ENCODE measurements at places on chromosomes 16 and 17.

DNA sequence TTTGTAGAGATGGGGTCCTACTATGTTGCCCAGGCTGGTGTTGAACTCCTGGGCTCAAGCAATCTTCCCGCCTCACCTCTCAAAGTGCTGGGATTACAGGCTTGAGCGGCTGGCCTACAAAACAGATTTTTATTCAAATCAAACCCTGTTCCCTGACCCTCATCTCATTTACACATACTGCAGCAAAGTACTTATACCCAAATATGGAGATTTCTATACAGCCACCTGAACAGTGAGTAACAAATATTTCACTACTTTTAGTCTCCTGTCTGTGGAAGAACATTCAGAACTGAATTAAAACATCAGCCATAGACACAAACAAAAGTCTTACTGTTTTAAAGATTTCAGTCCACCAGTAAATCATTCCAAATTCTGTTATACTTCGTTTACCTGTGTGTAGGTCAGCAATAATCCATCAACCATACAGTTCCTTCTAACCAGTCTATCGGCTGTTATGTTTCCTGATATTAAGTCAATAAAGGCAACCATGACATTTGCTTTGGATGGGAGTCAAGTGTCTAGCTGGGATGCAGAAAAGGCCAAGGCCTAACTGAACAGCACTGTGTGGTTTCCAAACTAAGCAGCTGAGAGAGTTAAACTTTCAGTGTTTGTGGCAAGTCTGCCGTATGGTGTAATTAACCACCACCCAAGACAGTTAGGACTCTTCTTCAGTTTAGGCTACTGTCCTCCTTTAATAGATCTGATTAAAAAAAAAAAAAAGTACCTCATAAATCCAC lies 22.3 kb downstream of the ERN1 start:
- DNase-seq, result no peak

GRCh38 chr17:80792373-80792781 lies 199.3 kb upstream of the CHMP6 start:
- DNase-seq, result no peak

GRCh38 chr16:47150067-47150466 lies 6.3 kb upstream of the NETO2 start:
- no peak for DNase-seq

- no peak for DNase-seq
Observed at GRCh38 chr16:66397736-66398433, 29.2 kb upstream of the BEAN1 start.

DNA sequence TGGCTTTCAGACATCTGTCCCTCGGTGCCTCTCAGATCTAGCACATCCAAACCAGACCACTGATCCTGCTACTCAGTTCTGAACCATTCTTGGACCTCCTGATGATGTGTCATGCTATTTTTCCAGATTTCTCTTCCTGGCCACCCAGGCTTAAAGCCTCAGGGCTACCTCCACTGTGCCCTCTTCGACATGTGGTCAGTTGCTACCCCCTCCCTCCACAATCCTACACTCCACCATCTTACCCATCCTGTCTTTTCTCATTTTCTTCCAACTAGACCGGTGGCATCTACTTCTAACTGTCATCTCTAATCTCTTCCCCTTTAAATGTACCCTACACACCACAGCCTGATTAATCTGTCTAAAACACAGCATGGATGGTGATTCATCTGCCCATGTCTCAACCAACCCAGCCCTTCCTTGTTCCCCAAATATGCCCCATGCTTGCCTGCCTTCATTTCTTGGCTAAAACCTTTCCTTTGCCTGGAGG lies 478.6 kb downstream of the SLC39A11 start:
- no peak for DNase-seq

DNA sequence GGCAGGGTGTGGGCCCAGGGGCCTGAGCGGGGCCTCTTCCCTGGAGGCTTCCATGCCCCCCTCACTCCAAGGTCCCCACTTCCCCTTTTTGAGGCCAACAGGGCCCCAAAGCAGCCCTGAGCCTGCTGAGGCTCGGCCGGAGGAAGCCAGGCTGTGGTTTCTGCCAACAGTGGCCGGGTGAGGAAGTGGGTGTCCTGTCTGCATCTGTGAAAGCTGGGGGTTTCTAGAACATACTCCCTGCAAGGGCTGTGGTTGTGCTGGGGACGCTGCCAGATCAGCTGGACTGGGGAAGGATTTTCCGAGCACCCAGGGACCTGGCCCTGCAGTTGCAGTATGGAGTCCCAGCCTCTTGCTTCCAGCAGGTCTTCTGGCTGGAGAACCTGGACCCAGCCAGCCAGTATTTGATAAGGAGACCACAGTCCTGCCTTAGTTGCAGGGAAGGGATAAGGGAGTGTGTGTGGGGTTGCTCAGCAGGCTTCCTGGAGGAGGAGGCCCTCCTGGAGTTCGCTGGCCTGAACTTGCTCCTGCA lies 15.7 kb downstream of the ADCY7 start:
- peak; percentile 79 for DNase-seq

DNA sequence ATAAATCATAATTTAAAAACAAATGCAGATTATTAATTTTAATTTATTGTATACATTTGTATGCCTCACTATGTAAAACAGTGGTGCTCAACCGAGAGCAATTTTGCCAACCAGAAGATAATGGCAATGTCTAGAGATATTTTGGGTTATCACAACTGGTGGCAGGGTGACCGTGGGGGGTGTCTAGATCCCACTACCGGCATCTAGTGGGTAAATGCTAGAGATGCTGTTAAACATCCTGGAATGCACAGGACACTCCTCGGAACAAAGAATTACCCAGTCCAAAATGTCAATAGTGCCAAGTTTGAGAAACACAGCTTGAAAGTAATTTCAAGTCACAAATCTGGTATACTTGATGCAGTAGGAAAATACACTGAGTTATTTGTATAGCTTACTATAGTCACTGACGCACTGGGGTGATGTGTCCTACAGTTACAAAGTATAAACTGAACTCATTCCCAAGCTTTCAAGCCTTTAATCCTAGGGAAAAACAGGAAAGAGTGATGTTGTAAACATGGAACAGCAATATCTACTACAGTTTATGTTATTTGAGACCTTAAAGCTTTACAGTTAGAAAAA lies 133.5 kb downstream of the BRIP1 start:
- DNase-seq, result no peak

GRCh38 chr16:49462989-49463371 lies 89.4 kb downstream of the C16orf78 start:
- no peak for DNase-seq

DNA sequence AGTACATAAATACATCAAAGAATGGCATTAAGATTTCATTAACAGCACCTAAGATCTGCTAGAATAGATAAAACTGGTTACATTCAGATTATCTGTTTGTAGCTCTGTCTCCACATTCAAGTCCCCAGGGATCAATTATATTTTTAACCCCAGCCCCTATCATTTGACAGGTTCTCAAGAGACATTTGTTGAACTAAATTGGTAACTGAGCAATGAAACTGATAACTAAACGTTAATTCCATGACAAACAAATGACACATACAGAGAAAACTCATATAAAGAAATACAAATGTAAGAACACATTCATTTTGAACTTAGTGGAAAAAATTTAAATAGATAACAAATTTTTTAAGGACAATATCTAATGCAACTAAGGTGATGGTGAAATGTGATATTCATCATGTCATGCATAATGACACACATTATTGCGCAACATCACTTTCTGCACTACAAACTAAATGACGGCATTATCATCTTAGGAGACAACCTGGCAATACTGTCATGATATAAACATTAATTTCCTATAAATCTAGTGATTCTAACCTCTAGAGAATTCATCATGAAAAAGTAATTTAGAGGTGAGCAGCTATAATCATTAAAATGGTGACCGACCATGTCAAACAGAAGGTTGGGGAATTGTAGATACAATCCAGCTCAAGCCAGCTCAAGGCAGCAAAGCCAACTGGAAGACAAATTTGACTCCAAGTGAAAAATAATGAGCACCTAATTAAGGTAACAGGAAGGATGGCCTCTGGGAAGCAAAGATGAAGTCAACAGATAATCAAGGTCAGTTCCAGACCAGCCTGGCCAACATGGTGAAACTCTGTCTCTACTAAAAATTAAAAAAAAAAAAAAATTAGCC lies 9.5 kb downstream of the ARHGAP17 start:
- no peak for DNase-seq

DNA sequence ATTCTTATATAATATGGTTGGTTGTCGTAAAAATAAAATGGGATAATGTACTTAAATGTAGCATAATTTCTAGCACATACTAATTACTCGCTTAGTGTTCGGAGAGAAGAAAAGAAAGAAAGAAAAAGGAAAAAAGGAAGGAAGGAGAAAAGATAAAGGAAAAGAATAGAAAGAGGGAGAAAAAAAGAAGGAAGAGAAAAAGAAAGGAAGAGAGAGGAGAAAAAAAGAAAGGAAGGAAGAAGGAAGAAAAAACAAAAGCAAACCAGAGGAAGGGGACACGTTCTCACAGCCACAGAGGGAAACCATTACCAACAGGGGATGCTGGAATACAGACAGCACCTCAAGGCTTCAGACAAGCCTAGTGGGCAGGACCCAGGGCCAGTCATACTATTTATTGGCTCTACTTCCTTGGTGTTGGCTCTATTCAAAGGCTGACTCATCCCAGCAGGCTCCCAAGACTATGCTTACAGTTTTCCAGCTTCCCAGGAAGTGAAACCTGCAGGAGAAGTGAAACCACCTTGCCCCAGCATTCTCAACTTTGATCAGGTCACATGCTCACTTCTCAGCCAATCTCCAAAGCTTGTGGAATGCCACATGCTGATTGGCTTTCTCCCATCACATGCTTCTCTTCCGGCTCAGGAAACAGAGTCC lies 273.5 kb upstream of the IRX5 start:
- DNase-seq, result no peak
